ENCODE measurements at places on chromosomes 5 and 9.

DNA sequence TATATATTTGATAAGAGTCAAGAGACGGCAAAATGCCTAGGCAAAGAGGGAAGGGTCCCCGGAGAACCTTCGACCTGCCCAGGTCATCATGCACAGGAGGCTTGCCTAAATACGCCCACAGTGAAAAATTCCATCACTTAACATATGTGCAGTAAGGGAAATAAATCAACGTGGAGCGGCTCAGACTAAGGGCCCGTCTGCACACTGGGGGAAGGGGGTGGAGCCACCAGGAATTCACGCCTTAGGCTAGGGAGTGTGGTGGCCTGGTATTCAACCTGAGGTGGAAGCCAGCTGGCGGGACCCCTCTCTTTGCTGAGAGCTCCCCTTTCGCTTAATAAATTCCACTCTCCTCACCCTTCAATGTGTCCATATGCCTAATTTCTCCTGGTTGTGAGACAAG, 8.3 kb downstream of the PTBP3 start:
- H3K36me3 ChIP-seq, result no peaks in the 10 kb centered on the region
- peaks cover 70% of the 10 kb centered on the region for H3K4me1 ChIP-seq
- no peak for DNase-seq
- no peak overlapping the region for H3K4me3 ChIP-seq
- H3K27ac ChIP-seq, result no peak overlapping the region

DNA sequence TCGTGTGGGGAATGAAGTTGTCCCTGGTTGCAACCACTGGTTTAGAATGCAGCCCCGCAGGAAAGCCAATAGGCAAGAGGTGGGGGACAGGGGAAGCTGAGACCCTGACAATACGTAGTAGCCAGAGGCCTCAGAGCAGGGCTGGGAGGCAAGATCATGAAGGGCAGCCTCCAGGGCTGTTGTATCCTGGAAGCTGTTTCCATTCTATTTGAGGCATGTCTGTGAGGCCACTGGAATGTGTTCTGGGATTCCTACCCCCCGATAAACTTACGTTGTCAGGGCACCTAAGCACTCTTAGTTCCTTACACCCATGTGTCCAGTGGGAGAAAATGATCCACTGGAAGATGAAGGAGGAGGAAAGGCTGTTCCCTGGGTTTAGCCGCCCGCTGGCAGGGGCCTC, 177.3 kb downstream of the CFAP90 start:
- no peaks in the 10 kb centered on the region for H3K36me3 ChIP-seq
- no peak overlapping the region for H3K27ac ChIP-seq
- no peaks in the 10 kb centered on the region for H3K27me3 ChIP-seq
- no peaks in the 10 kb centered on the region for H3K4me1 ChIP-seq
- DNase-seq, result no peak
- H3K4me3 ChIP-seq, result no peak overlapping the region

DNA sequence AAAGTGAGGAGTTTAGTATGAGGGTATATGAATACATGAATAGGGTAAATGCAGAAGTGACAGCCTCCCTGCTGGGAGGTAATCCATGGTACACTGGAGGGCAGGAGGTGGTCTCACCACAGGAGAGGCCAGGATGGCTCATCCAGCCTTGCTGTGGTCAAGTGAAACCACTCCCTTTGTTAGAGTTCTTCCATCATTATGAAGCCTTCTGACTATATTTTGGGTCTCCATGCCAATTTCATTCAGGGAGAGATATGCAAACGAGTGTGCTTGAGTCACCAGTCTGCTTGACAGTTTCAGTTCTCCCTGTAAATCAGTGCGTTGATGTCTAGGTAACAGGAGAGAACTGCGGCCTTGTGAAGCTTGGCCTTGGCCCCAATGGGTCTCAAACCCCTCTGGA, 16.4 kb downstream of the PPP3R2 start:
- H3K4me3 ChIP-seq, result no peak overlapping the region
- peaks cover 6% of the 10 kb centered on the region for H3K4me1 ChIP-seq
- no peak overlapping the region for H3K27ac ChIP-seq
- DNase-seq, result no peak
- H3K27me3 ChIP-seq, result no peaks in the 10 kb centered on the region
- no peaks in the 10 kb centered on the region for H3K36me3 ChIP-seq

DNA sequence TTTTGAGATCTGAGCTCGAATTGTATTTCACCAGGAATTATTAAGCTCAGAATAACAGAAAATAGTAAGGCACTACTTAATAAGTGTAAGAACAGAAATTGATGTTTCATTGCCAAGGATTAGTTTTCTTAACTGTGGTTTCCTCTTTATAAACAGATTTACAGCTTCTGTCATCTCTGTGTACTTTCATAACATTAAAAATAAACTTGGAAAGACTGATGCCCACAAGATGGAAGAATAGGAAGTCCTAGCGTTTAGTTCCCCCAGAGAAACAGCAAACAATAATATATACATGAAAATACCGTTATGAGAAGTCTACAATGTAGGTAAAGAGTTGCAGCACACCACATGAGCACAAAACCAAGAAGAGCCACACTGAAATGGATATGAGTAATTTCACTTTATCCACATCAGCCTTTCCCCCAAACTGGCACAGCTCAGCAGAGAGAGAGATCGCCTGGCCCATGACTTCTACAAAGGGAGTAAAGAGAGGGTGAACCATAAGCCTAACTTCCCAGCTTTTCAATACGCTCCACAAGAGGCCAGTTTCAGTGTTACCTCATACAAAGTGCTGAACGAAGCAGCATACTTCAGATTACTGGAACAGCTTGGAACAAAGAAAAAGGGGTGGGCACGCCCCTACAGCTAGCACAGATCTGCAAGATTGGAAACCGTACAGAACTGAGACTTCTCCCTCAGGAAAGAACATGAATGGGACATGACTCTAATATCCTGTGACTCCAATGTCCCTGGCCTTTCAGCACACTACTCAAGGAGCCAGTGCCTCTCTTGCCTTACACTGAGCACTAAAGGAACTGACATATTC, 75.4 kb downstream of the EMB start:
- DNase-seq, result no peak
- H3K36me3 ChIP-seq, result no peaks in the 10 kb centered on the region
- no peak overlapping the region for H3K4me3 ChIP-seq
- no peaks in the 10 kb centered on the region for H3K27me3 ChIP-seq
- no peaks in the 10 kb centered on the region for H3K4me1 ChIP-seq

DNA sequence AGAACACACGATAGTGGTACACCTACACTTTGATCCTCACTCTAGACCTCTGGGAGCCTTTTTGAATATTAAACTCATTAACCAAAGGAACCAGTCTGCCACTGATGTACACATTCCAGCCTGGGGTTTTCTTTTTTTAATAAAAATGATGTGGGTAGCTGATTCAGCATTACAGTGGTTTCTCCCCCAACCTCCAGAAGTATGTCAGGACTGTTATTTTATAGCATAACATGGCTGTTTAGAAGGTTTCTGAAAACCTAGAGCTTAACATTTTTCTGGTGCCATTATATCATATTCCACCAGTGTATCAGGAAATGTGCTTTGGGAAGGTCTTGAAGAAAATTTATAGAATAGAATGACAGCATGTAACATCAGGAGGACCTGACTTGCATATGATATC, 540.9 kb upstream of the WWC1 start:
- H3K36me3 ChIP-seq, result no peaks in the 10 kb centered on the region
- no peak for DNase-seq
- H3K27me3 ChIP-seq, result no peaks in the 10 kb centered on the region
- H3K27ac ChIP-seq, result no peak overlapping the region
- H3K4me3 ChIP-seq, result no peak overlapping the region

DNA sequence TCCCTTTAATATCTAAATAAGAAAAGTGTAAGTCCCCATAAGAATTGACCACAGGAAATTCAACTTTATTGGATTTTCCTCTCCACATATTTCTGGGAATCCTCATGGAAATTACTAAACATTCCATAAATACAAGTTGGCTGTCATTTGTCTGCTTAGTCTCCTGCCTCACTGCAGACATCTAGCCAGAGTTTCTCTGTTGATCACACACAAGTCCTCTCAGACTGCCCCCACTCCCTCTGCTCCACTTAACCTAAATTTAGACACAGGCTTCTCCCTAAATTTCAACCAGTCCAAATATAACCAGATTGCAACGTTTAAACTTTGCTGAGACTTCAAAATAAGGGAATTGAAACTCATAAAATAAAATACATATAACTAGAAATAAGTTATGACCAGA, 982.1 kb downstream of the DTWD2 start:
- no peak overlapping the region for H3K4me3 ChIP-seq
- no peaks in the 10 kb centered on the region for H3K36me3 ChIP-seq
- H3K27ac ChIP-seq, result no peak overlapping the region
- H3K4me1 ChIP-seq, result no peaks in the 10 kb centered on the region
- no peak for DNase-seq
- H3K27me3 ChIP-seq, result no peaks in the 10 kb centered on the region

GRCh38 chr5:110055302-110055701, 365.6 kb downstream of the MAN2A1 start:
- no peaks in the 10 kb centered on the region for H3K27me3 ChIP-seq
- no peak overlapping the region for H3K4me3 ChIP-seq
- DNase-seq, result no peak
- H3K4me1 ChIP-seq, result peaks cover 21% of the 10 kb centered on the region

DNA sequence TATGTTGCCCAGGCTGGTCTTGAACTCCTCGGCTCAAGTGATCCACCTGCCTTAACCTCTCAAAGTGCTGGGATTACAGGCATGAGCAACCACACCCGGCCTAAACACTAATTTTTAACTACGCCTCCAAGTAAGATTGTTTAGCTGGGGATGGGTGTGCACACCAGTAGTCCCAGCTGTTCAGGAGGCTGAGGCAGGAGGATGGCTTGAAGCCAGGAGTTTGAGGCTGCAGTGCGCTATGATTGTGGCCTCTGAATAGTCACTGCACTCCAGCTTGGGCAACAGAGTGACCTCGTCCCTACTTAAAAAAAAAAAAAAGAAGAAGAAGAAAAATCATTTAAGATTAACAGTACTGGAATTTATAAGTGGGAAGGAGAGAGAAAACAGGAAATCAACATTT, 90.8 kb upstream of the NR5A1 start:
- no peak for DNase-seq
- no peaks in the 10 kb centered on the region for H3K27me3 ChIP-seq
- H3K4me1 ChIP-seq, result no peaks in the 10 kb centered on the region
- no peaks in the 10 kb centered on the region for H3K36me3 ChIP-seq

DNA sequence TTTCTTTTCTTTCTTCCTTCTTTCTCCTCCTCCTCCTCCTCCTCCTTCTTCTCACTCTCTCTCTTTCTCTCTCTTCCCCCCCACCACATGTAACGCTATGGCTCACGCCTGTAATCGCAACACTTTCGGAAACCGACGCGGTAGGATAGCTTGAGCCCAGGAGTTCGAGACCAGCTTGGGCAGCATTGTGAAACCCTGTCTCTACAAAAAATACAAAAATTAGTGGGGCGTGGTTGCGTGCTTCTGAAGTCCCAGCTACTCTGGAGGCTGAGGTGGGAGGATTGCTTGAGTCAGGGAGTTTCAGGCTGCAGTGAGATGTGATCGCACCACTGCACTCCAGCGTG, 736 bp upstream of the GLDC start:
- DNase-seq, result no peak
- H3K4me3 ChIP-seq, result peak overlapping the region; percentile 58
- H3K4me1 ChIP-seq, result peaks cover 31% of the 10 kb centered on the region
- no peak overlapping the region for H3K27ac ChIP-seq

DNA sequence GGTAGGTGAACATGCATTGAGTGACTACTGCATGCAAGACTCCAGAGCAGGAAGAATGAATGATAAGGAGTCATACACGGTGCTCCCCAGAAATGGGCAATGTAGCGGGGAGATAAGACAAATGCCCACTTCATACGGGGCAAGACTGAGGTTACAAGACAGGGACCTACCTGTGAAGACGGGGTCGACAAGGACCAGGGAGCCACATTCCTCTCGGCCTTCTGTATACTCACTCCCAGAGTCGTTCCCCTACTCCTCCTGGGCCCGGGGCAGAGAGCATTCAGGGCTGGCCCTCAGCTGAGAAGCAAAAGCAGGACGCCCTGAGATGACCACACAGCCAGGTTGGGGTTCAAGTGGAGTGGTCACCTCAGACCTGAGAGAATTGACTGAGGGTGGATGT, 26.7 kb downstream of the PITX1 start:
- H3K4me3 ChIP-seq, result no peak overlapping the region
- peak; percentile 51 for DNase-seq
- H3K27me3 ChIP-seq, result no peaks in the 10 kb centered on the region
- H3K4me1 ChIP-seq, result no peaks in the 10 kb centered on the region
- H3K36me3 ChIP-seq, result no peaks in the 10 kb centered on the region

- H3K27me3 ChIP-seq, result no peaks in the 10 kb centered on the region
- no peak overlapping the region for H3K27ac ChIP-seq
- no peak for DNase-seq
- no peak overlapping the region for H3K4me3 ChIP-seq
- no peaks in the 10 kb centered on the region for H3K4me1 ChIP-seq
Observed at GRCh38 chr9:3087697-3088096, 243.8 kb upstream of the PUM3 start.

DNA sequence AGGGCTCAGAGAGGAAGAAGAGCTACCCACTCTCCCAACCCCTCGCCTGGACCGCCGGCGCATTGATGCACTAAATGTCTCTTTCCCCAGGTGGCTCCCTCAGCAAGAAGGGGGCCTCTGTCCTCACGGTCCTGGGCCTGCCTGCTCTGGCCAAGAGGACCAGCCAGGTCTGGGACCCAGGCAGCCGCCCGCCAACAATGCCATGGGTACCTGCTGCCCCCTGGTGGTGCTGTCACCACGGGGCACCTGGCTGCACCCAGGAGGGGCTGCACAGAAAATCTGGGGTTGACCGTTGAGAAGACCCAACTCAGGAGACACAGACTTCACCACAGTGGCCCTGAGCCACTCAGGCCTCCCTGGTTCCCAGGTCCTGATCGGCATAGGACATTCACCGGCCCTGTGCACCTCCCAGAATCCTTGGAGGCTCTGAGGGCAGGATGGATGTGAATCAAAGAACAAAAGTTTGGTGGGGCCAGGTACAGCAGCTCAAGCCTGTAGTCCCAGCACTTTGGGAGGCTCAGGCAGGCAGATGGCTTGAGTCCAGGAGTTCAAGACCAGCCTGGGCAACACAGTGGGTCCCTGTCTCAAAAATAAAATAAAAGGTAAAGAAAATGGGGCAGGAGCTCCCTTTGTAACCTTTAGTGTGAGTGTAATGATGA, 2.4 kb upstream of the VAV2 start:
- no peak overlapping the region for H3K27ac ChIP-seq
- H3K4me1 ChIP-seq, result peaks cover 27% of the 10 kb centered on the region
- peak; percentile 94 for DNase-seq
- no peaks in the 10 kb centered on the region for H3K36me3 ChIP-seq
- H3K27me3 ChIP-seq, result no peaks in the 10 kb centered on the region
- no peak overlapping the region for H3K4me3 ChIP-seq

GRCh38 chr9:128992995-128993394, 35.1 kb downstream of the SH3GLB2 start:
- H3K27ac ChIP-seq, result no peak overlapping the region
- H3K4me3 ChIP-seq, result no peak overlapping the region
- H3K4me1 ChIP-seq, result no peaks in the 10 kb centered on the region
- H3K27me3 ChIP-seq, result no peaks in the 10 kb centered on the region

GRCh38 chr5:21254161-21254560, 1266.2 kb upstream of the CDH18 start:
- no peak overlapping the region for H3K4me3 ChIP-seq
- no peaks in the 10 kb centered on the region for H3K27me3 ChIP-seq
- H3K36me3 ChIP-seq, result no peaks in the 10 kb centered on the region
- H3K4me1 ChIP-seq, result no peaks in the 10 kb centered on the region
- H3K27ac ChIP-seq, result no peak overlapping the region
- no peak for DNase-seq

- peak overlapping the region; percentile 69 for H3K27ac ChIP-seq
- peak overlapping the region; percentile 62 for H3K4me3 ChIP-seq
- no peaks in the 10 kb centered on the region for H3K27me3 ChIP-seq
- peak; percentile 88 for DNase-seq
- peaks cover 62% of the 10 kb centered on the region for H3K36me3 ChIP-seq
Observed at GRCh38 chr9:35102465-35102768, 514 bp downstream of the STOML2 start.

All from spleen (tissue), 13 donors.